ENCODE measurements at places on chromosomes 5 and 9.

DNA sequence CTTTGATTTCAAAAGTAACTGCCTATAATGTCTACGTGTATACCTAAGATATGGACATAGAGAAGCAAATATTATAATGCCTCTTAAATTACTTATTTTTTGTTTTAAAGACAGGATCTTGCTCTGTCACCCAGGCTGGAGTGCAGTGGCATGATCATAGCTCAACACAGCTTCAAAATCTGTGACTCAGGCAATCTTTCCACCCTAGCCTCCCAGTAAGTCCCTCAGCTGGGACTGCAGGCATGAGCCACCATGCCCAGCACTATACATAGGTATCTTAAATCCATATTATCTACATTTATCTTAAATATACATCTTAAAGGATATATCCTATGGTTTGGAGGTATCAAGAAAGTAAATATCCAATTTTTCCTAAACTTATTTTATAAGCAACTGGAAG, 261.2 kb downstream of the ARL15 start:
- no peak for DNase-seq

DNA sequence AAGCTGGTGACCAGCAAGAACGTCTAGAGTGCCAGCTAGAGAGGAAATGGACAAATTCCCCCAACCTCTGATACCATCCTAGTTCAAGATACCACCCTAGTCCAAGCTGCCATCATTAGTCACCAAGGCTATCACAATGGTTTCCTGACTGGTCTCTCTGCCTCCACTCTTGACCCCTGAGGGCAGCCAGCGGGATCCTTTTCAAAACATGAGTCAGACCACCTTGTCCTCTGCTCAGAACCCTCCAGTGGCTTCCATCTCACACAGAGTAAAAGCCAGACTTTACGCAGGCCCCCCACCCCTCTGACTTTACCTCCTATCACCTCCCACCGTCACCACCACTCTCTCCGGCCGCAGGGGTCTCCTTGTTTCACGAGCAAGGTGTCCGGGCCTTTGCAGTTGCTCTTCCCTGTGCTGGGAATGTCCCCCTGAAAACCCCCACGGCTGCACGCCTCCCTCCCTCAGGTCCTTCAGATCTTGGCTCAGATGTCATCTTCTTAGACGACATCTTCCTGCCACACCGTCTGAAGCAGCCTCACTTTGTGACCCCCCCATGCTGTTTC, 42.2 kb upstream of the FBXW11 start:
- DNase-seq = no peak

GRCh38 chr9:98985596-98985995, 41.9 kb downstream of the COL15A1 start:
- DNase-seq = no peak

DNA sequence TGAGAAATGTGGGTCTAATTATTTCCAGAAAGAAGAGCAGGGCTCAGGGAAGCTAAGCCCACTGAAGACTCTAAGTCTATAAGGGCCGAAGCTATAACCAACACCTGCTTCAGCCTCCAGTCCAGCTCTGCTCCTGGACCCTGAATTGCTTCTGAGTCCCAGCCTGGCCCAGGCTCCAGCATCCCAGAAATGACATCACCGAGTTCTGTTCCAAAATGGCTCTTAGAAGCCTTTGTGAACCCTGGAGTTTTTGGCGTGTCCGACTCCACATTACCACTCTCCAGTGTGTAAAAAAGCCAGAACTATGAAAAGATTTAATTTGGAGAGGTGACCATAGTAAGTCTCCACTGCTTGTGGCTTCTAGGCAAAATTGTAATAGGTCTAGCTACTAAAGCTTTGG, 289.9 kb downstream of the SLIT3 start:
- no peak for DNase-seq

- no peak for DNase-seq
These were observed 46.2 kb upstream of the RUFY1 start for GRCh38 chr5:179504191-179504590.

DNA sequence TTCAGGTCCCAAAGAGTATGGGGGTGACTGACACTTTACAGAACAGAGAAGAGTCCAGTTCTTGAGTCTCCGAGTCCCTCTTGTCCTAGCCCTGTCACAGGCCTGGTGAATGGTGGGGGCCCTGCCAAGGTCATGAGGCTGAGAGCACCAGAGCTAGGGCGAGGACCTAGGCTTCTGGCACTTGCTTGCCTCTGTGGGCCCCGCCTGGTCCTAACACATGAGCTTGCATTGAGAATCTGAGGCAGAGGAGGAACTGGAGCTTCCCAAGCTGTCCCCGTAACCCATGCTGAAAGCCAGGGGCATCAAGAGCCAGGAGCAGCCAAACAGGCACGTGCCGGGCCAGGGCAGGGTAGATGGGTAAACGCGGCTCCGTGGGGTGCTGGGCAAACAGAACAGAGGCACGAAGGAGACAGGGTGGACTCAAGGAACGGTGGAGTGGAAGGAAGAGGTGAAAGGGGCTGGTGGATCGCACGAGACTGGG, 41.3 kb downstream of the JADE2 start:
- DNase-seq = no peak

- peak; percentile 93 for DNase-seq
These were observed at the start of gene FPGS for GRCh38 chr9:127802576-127803443. TSS of gene FPGS (plus strand) at chr9:127802882. CDS start at chr9:127802925, 43 bp downstream.

GRCh38 chr5:172444626-172445365, 9.5 kb downstream of the SH3PXD2B start:
- DNase-seq = no peak

DNA sequence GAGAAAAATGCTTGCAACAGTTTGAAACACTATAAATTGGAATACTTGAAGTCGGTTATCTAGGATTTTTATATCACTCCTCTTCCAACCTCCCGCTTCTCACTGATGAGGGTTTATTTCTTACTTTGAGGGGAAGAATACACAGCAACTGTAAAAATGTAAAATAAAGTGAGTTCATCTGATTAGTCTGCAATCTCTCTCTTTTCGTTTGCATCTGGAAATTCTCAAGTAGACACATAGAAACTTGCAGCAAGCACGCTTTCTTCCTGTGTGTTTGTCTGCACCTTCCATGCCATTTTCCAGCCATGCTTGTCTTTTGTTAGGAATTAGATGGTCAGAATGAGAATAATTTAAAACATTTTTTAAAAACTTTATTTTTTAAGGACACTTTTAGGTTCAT, 45.1 kb upstream of the TAF11L2 start:
- DNase-seq = no peak

- DNase-seq = no peak
These were observed 533.3 kb downstream of the ACTL7B start for GRCh38 chr9:108322326-108323098.

- no peak for DNase-seq
These were observed 49.1 kb upstream of the GADD45G start for GRCh38 chr9:89555451-89556375.

All from erythroblast (primary cell).